Upper lobe of right lung (tissue), 1 donor: ENCODE measurements at places on chromosomes 11 and 22. TPM values are rescaled to one million over a fixed set of nuclear protein-coding genes. Genes with fewer than 3 reads are reported as not detected.

OPCML gene
- not detected for total RNA-seq

- H3K36me3 ChIP-seq: no peaks in the 10 kb centered on the region
- H3K4me1 ChIP-seq: no peaks in the 10 kb centered on the region
- DNase-seq: no peak
- no peak overlapping the region for H3K27ac ChIP-seq
- H3K27me3 ChIP-seq: no peaks in the 10 kb centered on the region
- H3K4me3 ChIP-seq: no peak overlapping the region
These were observed 24.0 kb downstream of the TBX1 start for GRCh38 chr22:19784384-19785175.

DNA sequence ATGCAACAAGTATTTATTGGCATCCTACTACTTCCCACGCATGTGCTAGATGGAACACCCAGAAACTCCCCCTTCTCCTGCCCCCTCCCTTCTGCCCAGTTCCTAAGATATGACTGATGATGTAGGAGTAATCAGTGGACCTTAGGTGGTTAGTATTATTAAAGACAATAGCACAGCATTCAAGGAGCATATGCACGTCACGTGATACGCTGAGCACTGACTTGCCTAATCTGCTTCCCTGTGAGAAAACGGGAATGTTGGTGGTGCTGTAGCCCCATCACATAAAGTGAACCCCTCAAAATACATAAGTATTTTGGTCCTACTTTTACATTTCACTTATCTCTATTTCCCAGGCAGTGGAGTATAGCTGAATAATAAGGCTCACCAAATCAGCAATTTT lies 12.4 kb downstream of the DRD2 start:
- no peaks in the 10 kb centered on the region for H3K36me3 ChIP-seq
- peaks cover 1% of the 10 kb centered on the region for H3K27me3 ChIP-seq
- no peak overlapping the region for H3K27ac ChIP-seq
- no peak for DNase-seq

CLMP gene
- 17.6 TPM for total RNA-seq

GRCh38 chr11:107439586-107440167 lies 17.9 kb downstream of the CWF19L2 start:
- H3K36me3 ChIP-seq: peaks cover 69% of the 10 kb centered on the region
- no peak overlapping the region for H3K4me3 ChIP-seq
- no peaks in the 10 kb centered on the region for H3K27me3 ChIP-seq
- H3K4me1 ChIP-seq: no peaks in the 10 kb centered on the region

GRCh38 chr11:125262830-125263218 lies 98.3 kb downstream of the PKNOX2 start:
- H3K4me3 ChIP-seq: no peak overlapping the region
- peaks cover 7% of the 10 kb centered on the region for H3K4me1 ChIP-seq
- DNase-seq: no peak
- H3K36me3 ChIP-seq: no peaks in the 10 kb centered on the region
- H3K27me3 ChIP-seq: peaks cover 22% of the 10 kb centered on the region

DNA sequence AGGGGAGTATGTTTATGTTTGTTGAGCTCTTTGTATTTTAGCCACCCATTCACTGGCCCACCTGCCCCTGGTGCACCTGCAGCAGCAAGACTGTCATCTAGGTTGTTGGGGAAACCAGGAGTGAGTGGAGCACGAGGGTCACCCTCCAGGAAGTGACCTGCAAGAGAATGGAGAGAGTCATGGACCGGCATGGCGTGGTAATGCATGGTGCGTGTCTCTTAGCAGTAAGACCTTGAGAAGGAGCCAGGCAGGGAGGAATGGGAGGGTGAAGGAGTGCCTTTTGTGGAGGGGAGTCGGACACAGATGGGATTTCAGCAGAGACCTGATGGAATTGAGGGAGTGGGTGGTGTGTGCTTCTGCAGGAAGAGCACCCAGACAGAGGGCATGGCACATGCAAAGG lies 37.9 kb downstream of the KCNQ1 start:
- H3K27me3 ChIP-seq: no peaks in the 10 kb centered on the region
- no peaks in the 10 kb centered on the region for H3K36me3 ChIP-seq
- H3K27ac ChIP-seq: no peak overlapping the region
- H3K4me1 ChIP-seq: peaks cover 3% of the 10 kb centered on the region
- no peak overlapping the region for H3K4me3 ChIP-seq

DNA sequence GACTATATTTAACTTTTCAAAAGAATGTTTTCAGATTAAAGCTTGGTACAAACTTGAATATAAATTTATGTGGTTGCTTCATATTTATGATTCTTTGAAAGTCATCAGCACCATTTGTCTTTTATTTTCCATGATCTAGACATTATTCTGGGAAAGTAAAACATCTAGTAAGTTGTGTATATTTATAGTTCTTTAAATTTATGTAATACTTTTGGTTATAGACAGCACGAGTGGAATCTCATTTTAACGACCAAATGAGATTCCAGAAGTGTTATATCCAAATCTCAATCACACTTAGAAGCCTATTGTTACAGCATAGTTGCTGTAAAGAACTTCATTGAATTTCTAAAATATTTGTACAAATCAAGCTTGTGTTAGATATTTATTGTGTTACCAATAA lies 212.3 kb downstream of the DDX10 start:
- no peaks in the 10 kb centered on the region for H3K4me1 ChIP-seq
- no peak overlapping the region for H3K27ac ChIP-seq
- no peak for DNase-seq
- no peaks in the 10 kb centered on the region for H3K27me3 ChIP-seq

GAB4 gene
- total RNA-seq: not detected

ADM gene
- total RNA-seq: 24.5 TPM

- peaks cover 22% of the 10 kb centered on the region for H3K4me1 ChIP-seq
- no peak for DNase-seq
- H3K27me3 ChIP-seq: no peaks in the 10 kb centered on the region
- H3K36me3 ChIP-seq: no peaks in the 10 kb centered on the region
- H3K4me3 ChIP-seq: no peak overlapping the region
- peak overlapping the region; percentile 55 for H3K27ac ChIP-seq
These were observed 9.6 kb downstream of the ACO2 start for GRCh38 chr22:41478473-41478872.

GRCh38 chr11:18236664-18237356 lies at the start of gene SAA4:
Gene SAA4, minus strand, starts transcription at chr11:18236802. Its CDS starts 876 bp downstream, at chr11:18235926.
- no peaks in the 10 kb centered on the region for H3K4me1 ChIP-seq
- H3K27me3 ChIP-seq: peaks cover 3% of the 10 kb centered on the region
- no peak within 1 kb of the TSS for H3K27ac ChIP-seq
- DNase-seq: no peak

- no peak overlapping the region for H3K27ac ChIP-seq
- H3K36me3 ChIP-seq: no peaks in the 10 kb centered on the region
- no peaks in the 10 kb centered on the region for H3K27me3 ChIP-seq
- no peak overlapping the region for H3K4me3 ChIP-seq
- H3K4me1 ChIP-seq: peaks cover 3% of the 10 kb centered on the region
These were observed 178.5 kb downstream of the ARHGAP42 start for GRCh38 chr11:100865443-100866065.

DNA sequence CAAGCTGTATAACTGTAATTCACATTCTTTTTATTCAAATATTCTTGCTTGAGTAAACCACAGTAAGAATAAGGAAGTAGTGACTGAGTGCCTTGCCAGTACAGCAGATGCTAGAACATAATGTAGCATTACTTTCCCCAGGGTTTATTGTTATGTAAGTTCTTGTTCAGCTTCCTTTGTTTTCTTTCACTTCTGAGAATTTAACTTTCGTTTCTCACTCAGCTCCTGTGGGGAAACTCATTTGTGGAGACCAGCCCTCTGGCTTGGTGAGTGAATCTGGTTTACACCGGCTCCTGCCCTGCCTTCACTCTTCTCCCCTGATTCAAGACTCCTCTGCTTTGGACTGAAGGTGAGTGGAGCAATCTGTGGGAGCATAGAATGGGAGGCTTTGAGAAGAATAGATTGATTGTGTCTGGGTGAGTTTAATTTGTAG lies at the start of gene TRIM22:
Gene TRIM22, plus strand, starts transcription at position 240 of the 433 bp plus-strand sequence. CDS start 6,443 bp downstream, outside the sequence.
- peak within 1 kb of the TSS; percentile 94 for H3K27ac ChIP-seq
- peaks cover 15% of the 10 kb centered on the region for H3K4me1 ChIP-seq
- H3K4me3 ChIP-seq: peak within 1 kb of the TSS; percentile 70
- DNase-seq: peak; percentile 69
- no peaks in the 10 kb centered on the region for H3K36me3 ChIP-seq
- H3K27me3 ChIP-seq: no peaks in the 10 kb centered on the region
